ENCODE measurements at places on chromosomes 16 and 17. TPM values are rescaled to one million over a fixed set of nuclear protein-coding genes. Genes with fewer than 3 reads are reported as not detected.

GRCh38 chr17:28747801-28748750 is 4.3 kb downstream of the TRAF4 start:
- no peak for DNase-seq

The CES4A gene
- total RNA-seq = 4.6 TPM

- DNase-seq = no peak
These were observed 103.5 kb downstream of the ABCC1 start for GRCh38 chr16:16052916-16053315.

The TMEM238L gene
- total RNA-seq = not detected

- DNase-seq = no peak
These were observed 8.6 kb downstream of the SLC47A1 start for GRCh38 chr17:19542247-19542646.

The CES1 gene
- 20.6 TPM for total RNA-seq

DNA sequence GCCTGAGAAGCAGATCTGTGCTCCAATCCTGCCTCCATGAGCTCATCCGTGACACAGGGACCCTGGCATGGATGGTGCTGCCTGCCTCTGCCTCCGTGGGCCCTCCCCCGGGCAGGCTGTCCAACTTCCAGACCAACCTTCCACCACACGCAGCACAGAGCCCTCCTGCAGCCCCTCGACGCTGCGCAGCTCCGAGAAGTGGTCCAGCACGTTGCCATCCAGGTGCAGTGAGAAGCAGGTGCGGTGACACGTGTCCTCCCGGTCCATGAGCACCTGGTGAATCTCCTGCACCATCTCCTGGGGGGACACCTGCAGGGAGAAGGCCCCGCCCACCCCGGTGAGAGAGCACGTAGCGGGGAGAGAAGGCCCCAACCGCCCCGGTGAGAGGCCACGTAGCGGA is 8.4 kb downstream of the CLUH start:
- DNase-seq = peak; percentile 31

The SOX15 gene
- total RNA-seq = 0.93 TPM

The PIGQ gene
- total RNA-seq = 26.0 TPM

GRCh38 chr17:70924776-70925175 is 755.4 kb downstream of the KCNJ2 start:
- no peak for DNase-seq

DNA sequence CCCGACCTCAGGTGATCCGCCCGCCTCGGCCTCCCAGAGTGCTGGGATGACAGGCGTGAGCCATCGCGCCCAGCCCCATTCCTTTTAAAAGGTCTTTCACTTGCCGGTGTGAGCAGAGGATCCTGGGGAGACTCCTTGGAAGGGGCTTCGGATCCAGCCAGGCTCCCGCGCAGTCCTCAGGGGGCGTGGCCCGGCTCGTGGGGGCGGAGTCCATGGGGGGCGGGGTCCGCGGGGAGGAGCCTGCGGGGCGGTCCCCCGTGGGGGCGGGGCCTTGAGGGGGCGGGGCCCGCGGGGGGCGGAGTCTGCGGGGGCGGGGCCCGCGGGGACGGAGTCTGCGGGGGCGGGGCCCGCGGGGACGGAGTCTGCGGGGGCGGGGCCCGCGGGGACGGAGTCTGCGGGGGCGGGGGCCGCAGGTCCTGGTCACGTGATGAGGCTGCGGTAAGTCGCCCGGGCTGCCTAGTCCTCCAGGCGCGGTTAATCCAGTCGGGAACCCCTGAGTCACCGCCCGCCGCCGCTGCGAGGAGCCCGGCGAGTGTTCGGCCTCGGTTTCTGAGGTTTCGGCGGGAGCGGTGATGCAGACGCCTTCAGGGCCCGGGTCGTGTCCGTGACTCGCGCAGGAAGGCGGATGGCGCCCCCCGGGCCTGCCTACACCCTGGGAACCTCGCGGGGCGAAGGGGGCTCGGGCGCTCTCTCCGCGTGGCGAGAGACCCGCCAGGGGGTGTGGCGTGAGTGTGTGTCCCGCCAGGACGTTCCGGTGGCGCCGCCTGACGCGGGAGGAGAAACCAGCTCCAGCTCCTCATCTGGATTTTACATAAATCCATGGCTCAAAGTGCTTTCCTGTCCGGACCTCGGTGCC is 23.6 kb upstream of the ABR start:
- DNase-seq = peak; percentile 84

DNA sequence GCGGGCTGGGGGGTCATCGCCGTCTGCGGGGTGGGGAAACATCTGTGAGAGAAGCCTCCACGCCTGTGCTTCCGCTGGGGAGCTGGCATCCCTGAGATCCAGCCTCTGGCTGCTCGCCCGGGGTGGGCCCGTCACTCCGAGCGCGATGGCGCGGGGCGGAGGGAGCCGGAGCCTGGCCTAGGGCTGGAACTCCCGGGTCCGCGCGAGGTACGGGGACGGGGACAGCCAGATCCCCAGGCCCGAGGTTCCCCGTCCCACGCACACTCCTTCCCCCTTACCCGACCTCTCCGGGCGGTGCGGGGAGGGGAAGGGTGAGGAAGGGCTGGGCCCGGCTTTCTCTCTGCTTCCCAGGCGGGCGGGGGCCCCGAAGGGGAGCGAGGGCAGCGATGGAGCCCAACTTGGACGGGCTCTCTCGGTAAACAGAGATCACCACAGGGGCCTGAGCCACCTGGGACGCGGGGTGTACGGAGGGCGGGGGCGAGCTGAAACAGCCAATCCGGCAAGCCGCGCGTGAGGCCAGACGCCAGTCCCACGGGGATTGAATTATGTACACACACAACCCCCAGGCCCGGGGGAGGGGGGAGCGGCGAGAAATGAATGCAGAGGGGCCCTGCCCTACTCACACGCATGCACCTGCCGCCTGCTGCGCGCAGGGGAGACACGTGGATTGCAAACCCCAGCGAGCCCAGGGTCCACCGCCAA is at the start of gene SLC16A11:
Gene SLC16A11, minus strand, starts transcription at position 596 of the 702 bp plus-strand sequence. Its CDS starts 579 bp downstream, at position 17.
- peak; percentile 53 for DNase-seq

DNA sequence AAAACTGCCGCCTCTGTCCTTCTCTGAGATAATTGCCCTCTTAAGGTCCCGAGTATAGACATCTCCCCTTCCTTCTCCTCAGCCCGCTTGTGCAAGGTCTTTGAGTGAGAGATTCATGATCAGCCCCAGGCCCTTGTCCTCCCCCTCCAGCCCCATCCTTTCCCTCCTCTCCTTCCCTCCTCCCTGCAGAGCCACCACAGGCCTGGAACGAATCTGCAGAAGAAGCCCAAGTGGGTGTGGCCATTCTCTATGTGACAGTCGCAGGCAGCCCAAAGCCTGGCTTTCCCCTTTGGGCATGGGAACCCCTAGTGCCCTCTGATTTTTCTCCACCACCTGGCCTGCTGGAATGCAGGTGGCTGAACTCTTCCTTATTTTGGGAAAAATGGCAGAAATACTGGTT is 7.2 kb upstream of the NDRG4 start:
- no peak for DNase-seq

GRCh38 chr17:7626307-7626706 is 1.3 kb downstream of the SAT2 start:
- DNase-seq = peak; percentile 38

GRCh38 chr17:7295230-7296180 is 1.1 kb upstream of the YBX2 start:
- no peak for DNase-seq

GRCh38 chr17:66296289-66296725 is 6.1 kb upstream of the PRKCA start:
- DNase-seq = no peak

- DNase-seq = no peak
These were observed 409 bp downstream of the ACSF2 start for GRCh38 chr17:50426472-50426782.

GRCh38 chr17:6421700-6422604 is 13.0 kb downstream of the AIPL1 start:
- DNase-seq = peak; percentile 84

- DNase-seq = peak; percentile 85
These were observed 25.8 kb downstream of the WSB1 start for GRCh38 chr17:27319541-27320221.

DNA sequence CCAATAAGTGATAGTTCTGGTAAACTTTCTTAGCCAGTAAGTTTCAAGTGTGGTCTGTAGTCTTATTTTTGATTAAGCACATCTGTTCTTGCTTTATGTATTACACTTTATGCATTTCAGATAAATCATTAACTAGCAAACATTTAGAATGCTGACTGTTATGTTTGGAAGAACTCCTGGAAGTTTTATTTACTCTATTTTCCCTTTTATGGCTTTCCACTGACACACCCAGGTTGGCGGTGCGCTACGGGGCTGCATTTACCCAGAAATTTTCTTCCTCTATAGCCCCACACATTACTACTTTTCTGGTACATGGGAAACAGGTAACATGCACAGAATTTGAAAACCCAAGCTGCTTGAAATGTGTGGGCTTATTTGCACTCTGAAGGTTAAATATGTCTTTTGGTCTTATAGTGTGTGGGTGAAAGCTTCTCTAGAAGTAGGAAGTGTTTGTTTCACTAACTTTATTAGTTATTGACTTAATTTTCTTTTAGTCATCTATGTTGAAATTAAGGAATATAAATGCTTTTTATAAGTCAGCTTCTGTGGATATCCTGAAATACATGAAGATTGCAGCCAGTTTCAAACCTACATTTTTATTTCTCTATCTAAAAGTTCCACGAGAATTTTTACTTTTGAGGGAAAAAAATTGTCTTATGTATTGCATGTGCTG is 203.7 kb downstream of the PHKB start:
- no peak for DNase-seq

GRCh38 chr17:81241648-81242420 is 2.7 kb downstream of the NDUFAF8 start:
- DNase-seq = no peak

The MMP28 gene
- 4.0 TPM for total RNA-seq

GRCh38 chr17:56774650-56775049 is 59.1 kb downstream of the C17orf67 start:
- DNase-seq = no peak

The TSR3 gene
- total RNA-seq = 63.3 TPM

The ZNF423 gene
- 4.6 TPM for total RNA-seq

The TAC4 gene
- total RNA-seq = not detected

GRCh38 chr16:80850757-80851156 is 46.4 kb upstream of the CDYL2 start:
- DNase-seq = no peak

The CCL1 gene
- not detected for total RNA-seq

GRCh38 chr16:50315346-50315997 is 49.1 kb downstream of the ADCY7 start:
- no peak for DNase-seq

DNA sequence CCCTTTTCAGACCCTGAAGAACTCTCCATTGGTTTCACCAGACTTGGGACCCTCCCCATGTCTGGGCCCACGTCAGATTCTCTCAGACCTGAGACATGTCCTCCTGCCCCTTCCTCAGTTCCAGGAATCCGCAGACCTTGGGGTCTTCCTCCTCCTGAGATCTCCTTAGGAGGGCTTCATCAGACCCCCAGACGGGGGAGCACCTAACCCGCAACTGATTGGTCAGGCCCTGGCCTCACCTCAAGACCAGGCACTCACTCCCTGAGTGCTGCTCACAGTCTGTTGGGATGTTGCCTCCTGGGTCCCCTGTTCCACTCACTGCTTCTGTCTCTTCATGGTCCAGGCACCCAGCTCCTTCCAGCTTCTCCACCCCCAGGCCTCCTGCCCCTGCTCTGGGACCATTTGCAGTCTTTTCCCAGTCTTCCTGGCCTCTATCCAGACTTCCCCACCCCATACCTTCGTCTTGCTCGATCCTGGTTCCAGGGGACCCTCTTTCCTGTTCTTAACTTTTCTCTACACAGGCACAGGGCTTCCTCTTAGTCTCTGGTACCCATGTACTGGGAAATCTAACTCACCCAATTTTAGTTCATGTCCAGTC is 1.2 kb downstream of the GID4 start:
- no peak for DNase-seq

GRCh38 chr17:30579610-30580315 is 102.6 kb downstream of the GOSR1 start:
- no peak for DNase-seq

The MTSS2 gene
- 76.3 TPM for total RNA-seq

The SLC35G6 gene
- total RNA-seq = not detected

GRCh38 chr16:2490190-2491105 is 15.5 kb downstream of the TBC1D24 start:
- peak; percentile 55 for DNase-seq

DNA sequence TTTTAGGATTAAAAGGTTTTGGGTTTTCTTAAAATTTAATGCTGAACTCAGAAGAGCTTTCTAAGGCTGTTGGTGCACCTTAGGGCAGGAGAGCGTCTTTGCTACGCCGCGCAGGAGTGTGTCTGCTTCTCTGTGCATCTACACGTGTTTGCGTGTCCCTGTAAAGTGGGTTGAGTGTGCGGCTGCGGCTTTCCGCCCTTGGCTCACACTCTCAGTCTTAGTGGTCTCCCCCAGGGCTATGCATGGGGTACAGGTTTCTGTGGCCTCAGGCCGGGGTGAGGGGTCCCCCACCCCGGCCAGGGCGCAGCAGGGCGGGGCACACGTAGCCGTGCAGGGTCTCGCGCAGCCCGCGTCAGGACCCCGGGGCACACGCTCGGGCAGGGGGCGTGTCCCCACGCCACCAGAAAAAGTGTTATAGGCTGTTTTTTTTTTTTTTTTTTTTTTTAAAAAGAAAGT is 727 bp upstream of the TENT4B start:
- DNase-seq = no peak

- DNase-seq = no peak
These were observed 563.4 kb upstream of the CA10 start for GRCh38 chr17:52721910-52722309.

The RCVRN gene
- total RNA-seq = not detected

DNA sequence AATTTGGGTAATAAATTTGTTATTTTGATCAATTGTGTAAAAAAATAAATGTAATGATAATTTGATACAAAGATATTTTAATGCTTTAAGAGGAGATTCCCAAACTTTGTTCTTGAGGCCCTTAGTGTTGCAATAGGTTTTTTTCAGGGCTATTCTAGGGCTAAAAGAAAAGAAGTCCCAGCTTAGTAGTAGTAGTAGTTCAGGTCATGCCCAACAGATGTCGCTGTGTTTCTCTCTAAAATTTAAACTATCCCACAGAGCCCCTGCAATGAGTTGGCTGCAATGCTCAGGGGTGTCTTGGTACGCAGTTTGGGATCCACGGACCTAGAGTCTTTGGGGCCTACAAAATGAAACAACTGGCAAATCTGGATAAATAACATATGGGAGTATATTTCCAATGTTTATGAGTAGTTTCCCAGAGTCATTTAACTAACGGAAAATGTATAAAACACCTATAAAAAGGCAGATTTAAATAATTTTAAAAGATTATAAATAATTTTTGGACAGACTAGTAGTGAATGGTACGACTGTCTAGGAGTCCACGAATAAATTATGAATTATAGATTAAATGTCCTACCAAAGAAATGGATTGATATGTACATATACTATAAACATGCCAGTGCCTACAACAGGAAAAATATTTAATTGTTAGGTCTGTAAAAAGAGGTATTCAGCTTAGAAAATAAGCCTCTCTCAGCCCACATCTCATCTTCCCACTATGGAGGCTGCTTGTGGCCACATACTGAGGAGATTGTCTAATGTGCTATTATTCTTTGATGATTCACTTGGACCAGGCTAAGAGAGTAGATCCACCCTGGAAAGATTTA is 228.5 kb upstream of the PMFBP1 start:
- peak; percentile 19 for DNase-seq

- DNase-seq = no peak
These were observed 26.5 kb upstream of the C16orf87 start for GRCh38 chr16:46857368-46857945.

GRCh38 chr17:40559564-40559916 is 5.7 kb downstream of the CCR7 start:
- DNase-seq = peak; percentile 5

The ANKRD13B gene
- 4.9 TPM for total RNA-seq

The CCDC200 gene
- not detected for total RNA-seq

GRCh38 chr17:28282596-28282995 is 36.4 kb upstream of the TMEM97 start:
- no peak for DNase-seq

- peak; percentile 31 for DNase-seq
These were observed 10.9 kb downstream of the FLII start for GRCh38 chr17:18247613-18248001.

All from heart left ventricle (tissue), 16 donors.